ENCODE measurements at places on chromosomes 13 and 19.

- DNase-seq = no peak
Measured at GRCh38 chr19:18735752-18736151, 52.3 kb downstream of the CRTC1 start.

DNA sequence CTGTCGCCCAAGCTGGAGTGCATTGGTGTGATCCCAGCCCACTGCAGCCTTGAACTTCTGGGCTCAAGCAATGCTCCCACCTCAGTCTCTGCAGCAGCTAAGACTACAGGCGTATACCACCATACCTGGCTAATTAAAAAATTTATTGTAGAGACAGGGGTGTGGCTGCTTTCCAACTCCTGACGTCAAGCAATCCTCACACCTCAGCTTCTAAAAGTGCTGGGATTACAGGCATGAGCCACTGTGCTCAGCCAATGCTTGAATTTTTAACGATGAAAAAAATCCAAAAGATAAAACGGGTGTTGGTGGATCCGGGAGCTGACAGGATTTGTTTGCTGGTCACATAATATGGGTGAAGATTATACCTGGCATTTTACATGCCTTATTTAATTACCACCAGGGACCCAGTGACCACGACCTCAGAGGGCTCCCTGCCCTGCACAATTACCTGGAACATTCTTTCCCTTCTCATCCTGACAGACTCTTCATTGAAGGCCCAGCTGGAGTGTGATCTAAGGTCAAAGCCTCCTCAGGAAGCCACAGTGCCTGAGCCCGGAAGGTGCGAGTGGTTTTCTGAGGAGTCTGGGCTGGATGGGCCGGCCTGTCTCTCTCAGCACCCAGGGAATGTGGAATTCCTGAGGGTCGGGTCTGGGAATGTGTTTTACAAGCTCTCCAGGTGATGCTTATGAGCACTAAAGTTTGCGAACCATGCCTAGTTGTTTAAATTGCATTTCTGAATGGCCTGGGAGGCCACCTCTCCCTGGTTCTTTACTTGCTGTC lies 193.3 kb downstream of the USP12 start:
- DNase-seq = no peak

DNA sequence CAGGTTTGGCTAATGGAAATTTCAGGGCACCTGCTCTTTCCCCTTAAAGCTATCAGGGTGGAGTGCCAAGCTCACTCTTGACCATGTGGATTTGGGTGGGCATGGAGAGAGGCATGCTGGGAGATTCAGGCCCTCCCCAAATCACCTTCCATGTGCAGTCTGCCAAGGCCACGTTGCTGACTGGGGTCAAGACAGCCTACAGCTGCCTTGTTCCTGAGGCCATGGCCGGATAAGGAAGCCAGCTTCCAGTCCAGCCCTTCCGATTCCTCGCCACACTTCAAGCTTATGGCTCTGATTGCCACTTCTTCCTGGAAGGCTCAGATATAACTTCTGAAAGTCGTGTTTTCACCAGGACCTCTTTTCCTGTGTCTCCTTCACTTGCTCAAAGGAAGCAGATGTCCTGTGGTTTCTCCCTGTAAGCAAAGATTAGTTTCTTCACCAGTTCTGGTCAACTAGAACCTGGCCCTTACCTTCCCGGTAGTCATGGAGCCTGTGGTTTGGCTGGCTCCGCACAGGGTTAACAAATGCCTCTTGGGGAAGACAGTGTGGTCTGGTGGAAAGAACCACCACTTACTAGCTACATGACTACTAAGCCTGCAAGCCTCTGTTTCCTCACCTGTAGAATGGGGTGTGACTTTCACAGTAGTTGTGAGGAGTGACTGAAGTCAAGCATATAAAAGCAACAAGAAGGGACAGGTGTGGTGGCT lies 16.1 kb upstream of the TPT1 start:
- DNase-seq = no peak

GRCh38 chr13:114261328-114261965 lies 20.0 kb upstream of the UPF3A start:
- no peak for DNase-seq

- no peak for DNase-seq
Measured at GRCh38 chr13:78129823-78130222, 211.2 kb upstream of the EDNRB start.

DNA sequence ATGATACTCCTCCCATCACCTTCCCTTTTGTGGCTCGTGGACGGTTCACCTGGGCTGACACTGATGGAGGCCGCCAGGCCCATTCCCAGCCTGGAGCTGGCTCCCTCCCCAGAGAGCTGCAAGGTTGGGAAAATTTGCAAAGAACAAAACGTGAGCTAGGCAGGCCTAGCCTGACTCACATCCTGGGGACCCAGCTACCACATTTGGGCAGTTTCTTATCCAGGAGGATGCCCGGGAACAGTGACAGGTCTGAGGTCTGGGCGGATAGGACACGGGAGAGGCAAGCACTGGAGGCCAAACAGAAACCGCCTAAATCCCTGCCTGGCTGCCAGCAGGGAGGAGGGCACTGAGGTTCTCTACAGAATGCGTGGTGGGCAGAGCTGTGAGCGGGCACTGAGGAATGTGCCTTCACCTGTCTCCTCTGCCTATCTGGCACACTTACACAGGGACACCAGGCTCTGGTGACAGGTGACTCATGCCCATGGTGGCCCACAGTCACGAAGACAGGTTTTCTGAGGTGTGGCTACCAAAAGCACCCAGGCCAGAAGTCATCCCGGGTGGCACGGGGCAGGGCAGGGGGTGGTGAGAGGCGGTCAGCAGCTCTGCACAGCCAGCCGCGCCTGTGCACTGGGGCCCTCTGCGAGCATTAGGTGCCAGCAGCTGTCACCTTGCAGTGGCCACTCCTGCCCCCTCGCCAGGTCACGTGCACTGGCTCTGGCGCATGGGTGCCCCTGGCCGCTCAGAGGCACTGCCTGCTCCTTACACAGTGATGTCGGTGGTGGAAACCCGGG lies 23.2 kb downstream of the SH3GL1 start:
- DNase-seq = no peak

- no peak for DNase-seq
Measured at GRCh38 chr19:38036707-38037611, 130.0 kb downstream of the SIPA1L3 start.

DNA sequence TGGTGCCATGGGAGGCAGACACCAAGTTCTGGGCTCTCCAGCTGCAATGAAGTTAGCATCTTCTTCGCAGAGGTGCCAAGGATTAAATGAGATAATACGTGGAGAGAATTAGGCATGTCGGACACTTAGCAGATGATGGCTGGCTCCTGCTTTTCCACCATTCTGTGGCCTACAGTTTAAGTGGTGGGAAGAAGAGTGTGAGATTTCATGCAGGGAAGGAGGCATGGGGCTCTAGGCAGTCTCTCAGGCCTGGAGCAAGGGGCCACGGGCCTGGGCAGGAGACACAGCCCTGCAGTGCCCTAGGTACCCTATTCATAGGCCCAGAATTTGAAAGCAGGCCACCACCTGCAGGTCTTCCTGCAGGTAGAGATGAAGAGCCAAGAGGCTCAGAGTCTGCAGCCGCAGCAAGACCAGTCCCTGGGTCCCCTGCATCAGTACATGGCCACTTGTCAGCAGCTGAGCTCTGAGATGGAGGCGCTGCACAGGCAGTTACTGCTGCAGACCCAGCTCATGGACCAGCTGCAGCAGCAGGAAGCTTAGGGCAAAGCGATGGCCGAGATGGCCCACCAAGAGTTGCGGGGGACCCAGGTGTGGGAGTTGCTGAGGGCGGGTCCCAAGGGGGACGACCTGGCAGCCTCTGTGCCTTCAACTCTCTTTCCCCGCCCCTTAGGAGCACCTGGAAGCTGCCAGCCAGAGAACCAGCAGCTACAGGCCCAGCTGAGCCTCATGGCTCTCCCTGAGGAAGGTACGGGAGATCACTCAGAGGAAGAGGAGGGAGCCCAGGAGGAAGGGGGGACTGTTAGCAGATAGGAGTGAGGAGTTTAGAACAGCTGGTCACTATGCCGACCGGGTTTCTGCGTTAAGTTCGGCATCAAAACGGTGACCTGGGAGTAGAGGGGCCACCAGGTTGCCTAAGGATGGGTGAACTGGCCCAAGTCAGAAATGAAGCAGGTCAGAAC lies 33.2 kb upstream of the ZNF492 start:
- no peak for DNase-seq

GRCh38 chr13:42215578-42216421 lies 56.2 kb upstream of the AKAP11 start:
- DNase-seq = peak; percentile 14

GRCh38 chr13:76651286-76651685 lies 234.9 kb downstream of the KCTD12 start:
- DNase-seq = no peak

DNA sequence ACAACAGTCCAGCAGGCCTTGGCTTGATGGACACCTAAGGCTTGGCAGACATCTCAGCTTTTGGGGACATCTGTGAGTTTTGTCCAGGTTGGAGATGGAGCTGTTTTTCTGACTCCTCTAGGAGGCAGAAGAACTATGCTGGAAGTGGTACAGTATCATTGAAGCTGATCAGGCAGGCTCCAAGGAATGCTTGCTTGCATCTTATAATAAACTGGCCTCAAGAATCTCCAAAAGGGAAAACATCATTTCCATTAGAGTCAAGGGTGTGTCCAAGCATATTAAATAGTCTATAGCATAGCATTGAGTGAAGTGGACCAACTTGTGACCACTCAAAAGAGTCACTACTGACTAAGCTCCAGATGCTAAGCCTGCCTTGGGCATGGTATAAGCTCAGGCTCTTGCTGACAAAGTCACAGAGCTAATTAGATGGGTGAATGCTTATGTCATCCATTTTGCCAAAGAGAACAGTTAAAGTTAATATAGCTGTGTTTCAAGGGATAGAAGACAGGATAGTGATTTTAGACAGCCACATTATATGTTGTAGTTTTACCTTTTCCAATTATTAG lies 216.0 kb downstream of the DNAJC15 start:
- no peak for DNase-seq

GRCh38 chr19:49528211-49528771 lies 488 bp downstream of the RCN3 start:
- no peak for DNase-seq

DNA sequence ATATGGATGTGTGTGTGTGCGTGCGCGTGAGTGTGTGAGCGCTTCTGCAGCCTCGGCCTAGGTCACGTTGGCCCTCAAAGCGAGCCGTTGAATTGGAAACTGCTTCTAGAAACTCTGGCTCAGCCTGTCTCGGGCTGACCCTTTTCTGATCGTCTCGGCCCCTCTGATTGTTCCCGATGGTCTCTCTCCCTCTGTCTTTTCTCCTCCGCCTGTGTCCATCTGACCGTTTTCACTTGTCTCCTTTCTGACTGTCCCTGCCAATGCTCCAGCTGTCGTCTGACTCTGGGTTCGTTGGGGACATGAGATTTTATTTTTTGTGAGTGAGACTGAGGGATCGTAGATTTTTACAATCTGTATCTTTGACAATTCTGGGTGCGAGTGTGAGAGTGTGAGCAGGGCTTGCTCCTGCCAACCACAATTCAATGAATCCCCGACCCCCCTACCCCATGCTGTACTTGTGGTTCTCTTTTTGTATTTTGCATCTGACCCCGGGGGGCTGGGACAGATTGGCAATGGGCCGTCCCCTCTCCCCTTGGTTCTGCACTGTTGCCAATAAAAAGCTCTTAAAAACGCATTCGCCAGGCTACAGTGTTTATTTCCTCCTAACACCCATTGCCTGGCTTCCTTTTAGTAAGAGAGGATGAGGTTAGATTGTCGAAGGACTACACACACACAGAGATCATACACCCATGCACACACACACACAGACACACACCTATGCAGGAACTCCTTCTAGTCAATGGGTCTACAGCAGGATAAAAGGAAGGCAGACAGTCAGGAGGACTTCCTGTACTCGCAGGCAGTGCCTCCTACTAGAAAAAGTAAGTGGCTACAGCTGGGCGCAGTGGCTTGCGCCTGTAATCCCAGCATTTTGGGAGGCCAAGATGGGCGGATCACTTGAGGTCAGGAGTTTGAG lies 7.1 kb downstream of the FOSB start:
- DNase-seq = peak; percentile 83

- no peak for DNase-seq
Measured at GRCh38 chr19:47663435-47663910, 49.7 kb upstream of the EHD2 start.

DNA sequence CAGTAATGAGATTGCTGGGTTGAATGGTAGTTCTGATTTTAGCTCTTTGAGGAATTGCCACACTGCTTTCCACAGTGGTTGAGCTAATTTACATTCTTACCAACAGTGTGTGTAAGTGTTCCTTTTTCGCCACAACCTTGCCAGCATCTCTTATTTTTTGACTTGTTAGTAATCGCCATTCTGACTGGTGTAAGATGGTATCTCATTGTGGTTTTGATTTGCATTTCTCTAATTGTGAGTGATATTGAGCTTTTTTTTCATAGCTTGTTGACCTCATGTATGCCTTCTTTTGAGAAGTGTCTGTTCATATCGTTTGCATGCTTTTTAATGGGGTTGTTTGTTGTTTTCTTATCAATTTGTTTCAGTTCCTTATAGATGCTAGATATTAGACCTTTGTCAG lies 245.0 kb downstream of the MTUS2 start:
- DNase-seq = no peak

DNA sequence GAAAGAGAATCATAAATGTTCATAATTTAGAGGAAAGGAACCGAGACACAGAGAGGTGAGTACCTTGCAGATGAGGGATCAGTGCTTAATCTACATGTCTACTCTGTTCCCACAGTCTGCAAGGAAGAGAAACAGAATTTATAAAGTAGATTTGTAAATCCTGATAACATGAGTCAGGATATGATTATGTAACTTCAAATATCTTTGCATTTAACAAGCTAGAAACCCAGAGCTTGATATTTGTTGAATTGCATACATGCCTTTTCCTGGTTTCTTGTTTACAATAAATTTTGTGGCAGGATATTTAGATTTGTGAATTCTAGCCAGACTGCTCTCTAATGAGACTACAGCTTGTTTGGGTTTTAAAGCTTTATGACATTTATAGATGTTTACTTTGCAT lies 219.2 kb downstream of the ENOX1 start:
- DNase-seq = no peak

Measured in CD4-positive, alpha-beta T cell treated with Interferon alpha-2 for 1 hour (primary cell).